ENCODE measurements at places on chromosomes 3 and 15. TPM values are rescaled to one million over a fixed set of nuclear protein-coding genes. Genes with fewer than 3 reads are reported as not detected.

Gene CTNNB1
- 40.5 TPM for polyA plus RNA-seq

Gene C3orf22
- polyA plus RNA-seq: not detected

Gene KCNAB1
- 0.09 TPM for polyA plus RNA-seq

Gene SOX2
- polyA plus RNA-seq: not detected

Gene GOLGA6A
- 0.14 TPM for polyA plus RNA-seq

Gene CCDC39
- not detected for polyA plus RNA-seq

Gene PLD1
- polyA plus RNA-seq: not detected

Gene FGF12
- not detected for polyA plus RNA-seq

Gene SEMA3F
- polyA plus RNA-seq: not detected

Gene CNTN4
- polyA plus RNA-seq: not detected

Gene GRM2
- polyA plus RNA-seq: 0.14 TPM

Gene COL6A6
- polyA plus RNA-seq: not detected

Gene SNX4
- 25.7 TPM for polyA plus RNA-seq

Gene HYAL1
- polyA plus RNA-seq: 0.41 TPM

Gene LINGO1
- not detected for polyA plus RNA-seq

Gene IL20RB
- not detected for polyA plus RNA-seq

Gene TGM5
- not detected for polyA plus RNA-seq

Gene CFAP100
- polyA plus RNA-seq: not detected

Gene PAQR9
- polyA plus RNA-seq: not detected

Gene CSTA
- polyA plus RNA-seq: not detected

Gene RASL12
- polyA plus RNA-seq: not detected

Gene COL6A5
- polyA plus RNA-seq: not detected

Gene PCCB
- 27.2 TPM for polyA plus RNA-seq

Gene ZNF621
- 4.6 TPM for polyA plus RNA-seq

Gene DHX30
- 27.8 TPM for polyA plus RNA-seq

Gene KBTBD13
- polyA plus RNA-seq: not detected

Gene LDHAL6B
- not detected for polyA plus RNA-seq

Gene STAB1
- not detected for polyA plus RNA-seq

Gene NSUN3
- 13.0 TPM for polyA plus RNA-seq

Gene CLEC3B
- not detected for polyA plus RNA-seq

Gene SH3GL3
- not detected for polyA plus RNA-seq

Gene SH2D7
- not detected for polyA plus RNA-seq

Gene SLC12A6
- polyA plus RNA-seq: 9.6 TPM

Gene ITPKA
- not detected for polyA plus RNA-seq

Gene CDC25A
- polyA plus RNA-seq: not detected

Gene CCR8
- polyA plus RNA-seq: not detected

Gene ADGRG7
- not detected for polyA plus RNA-seq

Gene EXD1
- not detected for polyA plus RNA-seq

Gene B3GALNT1
- 1.1 TPM for polyA plus RNA-seq

Gene IL12A
- polyA plus RNA-seq: 0.24 TPM

Gene LRRC28
- 25.9 TPM for polyA plus RNA-seq

Gene FOXL2NB
- polyA plus RNA-seq: not detected

Gene CSNK1G1
- 19.4 TPM for polyA plus RNA-seq

Gene RARRES1
- polyA plus RNA-seq: not detected

Gene GRK7
- not detected for polyA plus RNA-seq

Gene ACP3
- polyA plus RNA-seq: not detected

Gene CTXN2
- polyA plus RNA-seq: not detected

Gene ARPP21
- polyA plus RNA-seq: not detected

Gene DENND4A
- 14.9 TPM for polyA plus RNA-seq

Gene ADCY5
- polyA plus RNA-seq: 0.07 TPM

Data from naive thymus-derived CD4-positive, alpha-beta T cell (primary cell).